ENCODE measurements at places on chromosomes 11 and 22.

GRCh38 chr11:78562398-78562797 is 12.3 kb downstream of the NARS2 start:
- H3K27ac ChIP-seq = peak overlapping the region; percentile 79
- H3K4me1 ChIP-seq = peaks cover 38% of the 10 kb centered on the region
- peaks cover 5% of the 10 kb centered on the region for H3K36me3 ChIP-seq
- no peak overlapping the region for H3K4me3 ChIP-seq

DNA sequence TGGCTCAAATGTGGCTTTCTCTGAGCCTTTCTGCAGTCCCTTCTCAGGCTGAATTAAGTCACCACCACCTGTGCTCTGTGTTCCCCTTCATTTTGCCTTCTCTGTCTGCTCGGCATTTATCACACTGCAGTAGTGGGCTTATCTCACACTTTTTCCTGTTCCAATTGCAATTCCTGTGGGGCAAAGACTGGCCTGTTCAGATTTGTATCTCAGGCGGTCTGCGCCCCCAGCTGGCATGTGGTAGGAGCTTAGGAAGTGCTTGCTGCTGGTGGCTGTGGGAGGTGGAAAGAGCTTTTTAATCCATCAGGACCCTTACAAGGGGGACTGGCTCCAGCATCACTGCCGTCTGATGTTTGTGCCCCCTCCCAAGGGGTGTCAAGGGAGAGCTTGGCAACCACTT is 21.2 kb downstream of the BMAL1 start:
- no peaks in the 10 kb centered on the region for H3K36me3 ChIP-seq
- H3K4me1 ChIP-seq = peaks cover 21% of the 10 kb centered on the region
- no peak overlapping the region for H3K4me3 ChIP-seq
- no peak for DNase-seq
- no peaks in the 10 kb centered on the region for H3K27me3 ChIP-seq

DNA sequence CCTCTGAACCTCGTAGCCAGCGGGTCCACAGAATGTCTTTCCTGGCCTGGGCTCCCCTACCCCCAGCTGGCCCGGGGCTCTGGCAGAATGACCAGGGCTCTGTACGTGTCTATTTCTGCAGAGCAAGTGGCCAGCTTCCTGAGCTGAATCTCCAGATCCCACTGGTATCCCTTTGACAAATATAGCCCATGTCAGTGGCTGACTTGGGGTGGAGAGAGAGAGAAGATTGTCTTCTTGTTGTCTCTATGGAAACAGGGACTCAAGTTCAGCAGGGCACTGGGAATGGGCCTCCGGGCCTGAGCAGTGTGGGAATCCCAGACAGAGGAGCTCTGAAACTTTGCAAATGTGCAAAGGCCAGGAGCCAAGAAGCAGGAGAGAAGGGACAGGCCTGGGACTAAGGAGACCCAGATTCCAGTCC is 33.9 kb downstream of the ANO1 start:
- no peaks in the 10 kb centered on the region for H3K36me3 ChIP-seq
- no peak overlapping the region for H3K4me3 ChIP-seq
- no peak overlapping the region for H3K27ac ChIP-seq
- no peaks in the 10 kb centered on the region for H3K4me1 ChIP-seq
- DNase-seq = no peak
- no peaks in the 10 kb centered on the region for H3K27me3 ChIP-seq

DNA sequence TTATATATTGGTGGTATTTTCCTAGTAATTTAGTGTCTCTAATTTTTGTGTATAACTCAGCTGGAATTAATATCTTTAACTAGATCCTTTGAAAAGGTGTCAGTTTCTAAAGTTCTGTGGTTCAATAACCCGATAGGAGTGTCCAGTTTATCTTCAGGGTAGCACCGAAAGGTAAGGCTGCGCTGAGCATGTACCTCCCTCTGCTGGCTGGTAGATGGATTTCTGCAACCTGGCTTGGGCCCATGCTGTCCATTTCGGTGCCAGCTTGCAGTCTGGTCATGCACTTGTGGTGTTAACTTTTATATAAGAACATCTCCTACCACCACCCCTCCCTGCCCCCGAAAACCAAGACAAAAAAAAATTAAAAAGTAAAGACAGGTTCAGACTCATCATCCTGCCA is 24.7 kb downstream of the EXT2 start:
- H3K4me1 ChIP-seq = peaks cover 4% of the 10 kb centered on the region
- no peaks in the 10 kb centered on the region for H3K27me3 ChIP-seq
- H3K36me3 ChIP-seq = peaks cover 28% of the 10 kb centered on the region
- H3K27ac ChIP-seq = no peak overlapping the region

GRCh38 chr22:27668828-27669797 is 132.4 kb downstream of the MN1 start:
- peak overlapping the region; percentile 70 for H3K27ac ChIP-seq
- peaks cover 38% of the 10 kb centered on the region for H3K4me1 ChIP-seq
- DNase-seq = peak; percentile 95
- peak overlapping the region; percentile 10 for H3K4me3 ChIP-seq
- H3K27me3 ChIP-seq = no peaks in the 10 kb centered on the region

- no peak overlapping the region for H3K4me3 ChIP-seq
- no peaks in the 10 kb centered on the region for H3K36me3 ChIP-seq
- no peak for DNase-seq
- H3K27me3 ChIP-seq = no peaks in the 10 kb centered on the region
- no peak overlapping the region for H3K27ac ChIP-seq
- H3K4me1 ChIP-seq = no peaks in the 10 kb centered on the region
Measured at GRCh38 chr11:101436511-101437142, 147.2 kb downstream of the TRPC6 start.

DNA sequence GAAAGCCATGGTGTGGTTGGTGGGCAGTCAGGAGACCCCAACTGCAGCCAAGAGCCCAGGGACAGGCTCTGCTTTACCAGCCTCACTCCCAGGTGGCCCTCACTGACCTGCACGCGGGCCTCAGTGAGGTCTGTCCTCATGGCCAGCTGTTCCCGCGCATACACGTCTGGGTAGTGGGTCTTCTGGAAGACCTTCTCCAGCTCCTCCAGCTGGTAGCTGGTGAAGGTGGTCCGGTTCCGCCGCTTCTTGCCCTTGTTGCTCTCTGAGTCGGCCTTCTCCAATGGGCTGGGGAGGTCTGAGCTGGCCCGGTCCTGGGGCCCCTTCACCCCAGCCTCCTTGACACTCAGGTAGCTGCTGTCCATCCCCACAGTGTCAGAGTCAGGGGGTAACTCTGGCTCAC is 34.7 kb downstream of the ALX4 start:
- no peak overlapping the region for H3K4me3 ChIP-seq
- H3K27ac ChIP-seq = no peak overlapping the region
- no peak for DNase-seq
- H3K4me1 ChIP-seq = no peaks in the 10 kb centered on the region
- no peaks in the 10 kb centered on the region for H3K27me3 ChIP-seq

DNA sequence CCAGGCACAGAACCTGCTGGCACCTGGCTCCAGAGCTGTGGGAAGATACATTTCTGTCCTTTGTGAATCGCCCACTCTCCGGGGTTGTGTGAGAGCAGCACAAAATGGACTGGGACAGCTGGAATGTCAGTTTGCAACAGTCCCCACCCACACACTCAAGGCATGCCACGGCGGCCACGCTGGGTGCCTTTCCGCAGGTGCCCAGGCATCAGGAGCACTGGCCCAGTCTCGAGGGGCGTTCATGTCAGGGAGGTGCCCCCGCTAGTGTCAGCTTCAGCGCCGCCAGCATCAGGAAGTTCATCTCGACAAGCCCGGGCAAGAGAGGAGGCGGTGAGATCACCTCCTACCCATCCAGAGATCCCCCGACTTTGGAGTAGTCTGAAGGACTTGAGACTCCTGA is 2.1 kb downstream of the TP53AIP1 start:
- H3K4me3 ChIP-seq = no peak overlapping the region
- no peak overlapping the region for H3K27ac ChIP-seq
- no peak for DNase-seq
- H3K27me3 ChIP-seq = no peaks in the 10 kb centered on the region
- no peaks in the 10 kb centered on the region for H3K4me1 ChIP-seq

- no peaks in the 10 kb centered on the region for H3K4me1 ChIP-seq
- no peaks in the 10 kb centered on the region for H3K36me3 ChIP-seq
- peaks cover 2% of the 10 kb centered on the region for H3K27me3 ChIP-seq
Measured at GRCh38 chr22:40714499-40715337, 35.4 kb downstream of the MCHR1 start.

- peaks cover 22% of the 10 kb centered on the region for H3K36me3 ChIP-seq
- H3K27me3 ChIP-seq = no peaks in the 10 kb centered on the region
- no peak overlapping the region for H3K4me3 ChIP-seq
- DNase-seq = no peak
- no peaks in the 10 kb centered on the region for H3K4me1 ChIP-seq
- no peak overlapping the region for H3K27ac ChIP-seq
Measured at GRCh38 chr11:44235765-44236201, 74.2 kb downstream of the ALX4 start.

DNA sequence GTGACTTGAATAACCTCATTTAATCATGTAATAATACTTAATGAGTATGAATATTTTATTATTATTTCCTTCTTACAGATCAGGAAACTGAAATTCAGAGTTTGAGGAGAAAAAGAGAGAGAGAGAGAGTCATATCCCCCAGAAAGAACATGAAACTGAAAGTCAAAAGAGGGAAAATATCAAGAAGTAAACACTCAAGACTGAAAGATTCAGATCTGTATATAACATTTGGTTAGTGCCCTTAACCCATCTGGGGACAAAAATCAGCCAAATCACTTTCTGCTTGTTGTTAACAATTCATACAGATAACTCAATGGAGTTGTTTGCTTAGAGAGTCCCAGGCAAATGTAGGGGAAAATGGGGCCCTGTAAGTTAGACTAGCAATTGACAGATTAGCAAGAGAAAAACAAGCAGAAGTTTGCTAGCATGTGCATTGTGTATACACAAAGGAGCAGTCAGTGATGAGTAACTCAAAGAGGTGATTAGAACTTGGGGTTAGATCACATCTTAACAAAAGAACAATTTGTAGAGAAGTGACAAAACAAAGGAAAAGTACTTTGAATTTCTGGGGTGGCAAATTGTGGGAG is 25.9 kb upstream of the MMP13 start:
- H3K27me3 ChIP-seq = no peaks in the 10 kb centered on the region
- H3K4me1 ChIP-seq = no peaks in the 10 kb centered on the region
- H3K36me3 ChIP-seq = no peaks in the 10 kb centered on the region
- H3K27ac ChIP-seq = no peak overlapping the region

DNA sequence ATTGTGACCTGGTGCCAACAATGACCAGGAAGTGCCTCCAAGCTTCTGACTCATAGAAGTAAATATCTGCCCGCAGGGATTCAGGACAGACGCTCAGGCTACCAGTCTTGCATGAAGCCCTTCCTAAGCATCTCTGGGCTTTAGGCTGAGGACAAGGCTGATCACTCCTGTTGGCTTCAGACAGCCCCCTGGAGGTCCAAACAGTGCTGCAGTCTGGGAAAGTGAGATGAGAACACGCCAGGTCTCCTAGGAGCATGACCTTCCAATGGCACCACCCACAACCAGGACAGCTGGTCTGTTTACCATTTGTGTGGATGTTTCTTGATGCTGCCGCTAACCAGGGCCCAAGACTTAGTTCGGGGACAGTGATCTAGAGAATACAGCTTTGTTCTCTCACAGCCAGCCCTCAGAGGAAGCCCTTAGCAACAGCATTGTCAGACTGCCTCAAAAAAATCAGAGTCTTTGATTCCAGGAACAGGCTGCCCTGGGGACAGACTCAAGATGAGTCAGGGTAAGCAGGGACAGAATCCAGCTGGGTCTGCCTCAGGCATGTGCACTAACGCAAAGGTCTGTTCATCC is 111.2 kb downstream of the ZNF280B start:
- H3K4me3 ChIP-seq = no peak overlapping the region
- DNase-seq = no peak
- no peaks in the 10 kb centered on the region for H3K4me1 ChIP-seq
- no peaks in the 10 kb centered on the region for H3K36me3 ChIP-seq
- H3K27me3 ChIP-seq = no peaks in the 10 kb centered on the region

DNA sequence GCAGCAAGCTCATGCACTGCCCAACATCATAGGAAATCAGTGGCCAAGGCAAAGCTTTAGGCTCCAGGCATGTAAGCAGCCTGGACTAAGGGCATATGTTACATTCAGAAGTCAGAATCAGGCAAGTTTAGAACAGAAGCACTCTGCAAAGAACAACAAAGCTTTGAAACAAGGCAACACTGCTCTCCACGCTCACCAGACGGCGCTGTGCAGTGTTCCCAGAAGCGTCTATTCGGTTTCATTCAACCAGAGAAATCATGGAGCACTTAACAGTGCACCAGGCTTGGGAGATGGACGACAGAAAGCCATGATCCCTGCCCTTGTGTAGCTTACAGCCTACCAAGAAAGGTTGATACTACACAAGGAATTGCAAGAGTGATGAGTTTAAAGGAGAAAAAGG is 555.8 kb downstream of the BUD13 start:
- H3K4me3 ChIP-seq = no peak overlapping the region
- H3K27ac ChIP-seq = no peak overlapping the region
- no peaks in the 10 kb centered on the region for H3K27me3 ChIP-seq

Data from CD14-positive monocyte (primary cell).